Activated CD8-positive, alpha-beta memory T cell treated with anti-CD3 and anti-CD28 coated beads for 24 hours (primary cell): ENCODE measurements at places on chromosomes 16 and 17.

GRCh38 chr16:77299395-77299794 is 100.2 kb downstream of the SYCE1L start:
- no peak for DNase-seq

DNA sequence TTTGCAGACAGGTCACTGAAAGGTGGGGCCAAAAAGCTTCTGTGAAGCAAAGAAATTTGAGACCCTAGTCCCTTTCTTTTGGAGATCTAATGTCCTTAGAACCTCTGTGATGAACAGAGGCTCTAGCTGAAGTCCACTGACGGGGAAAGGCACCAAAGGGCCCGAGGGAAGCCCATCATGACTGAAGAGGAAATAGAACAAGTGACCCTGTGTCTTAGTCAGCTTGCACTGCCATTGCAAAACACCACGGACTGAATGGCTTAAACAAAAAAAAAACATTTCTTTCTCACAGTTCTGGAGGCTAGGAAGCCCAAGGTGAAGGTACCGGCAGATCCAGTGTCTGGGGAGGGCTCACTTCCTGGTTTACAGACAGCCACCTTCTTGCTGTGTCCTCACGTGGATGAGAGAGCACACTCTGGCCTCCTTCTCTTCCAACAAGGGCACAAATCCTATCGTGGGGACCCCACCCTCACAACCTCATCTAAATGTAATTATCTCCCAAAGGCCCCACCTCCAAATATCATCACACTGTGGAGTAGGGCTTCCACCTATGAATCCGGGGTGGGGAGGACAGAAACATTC is 24.3 kb upstream of the ASGR2 start:
- no peak for DNase-seq

DNA sequence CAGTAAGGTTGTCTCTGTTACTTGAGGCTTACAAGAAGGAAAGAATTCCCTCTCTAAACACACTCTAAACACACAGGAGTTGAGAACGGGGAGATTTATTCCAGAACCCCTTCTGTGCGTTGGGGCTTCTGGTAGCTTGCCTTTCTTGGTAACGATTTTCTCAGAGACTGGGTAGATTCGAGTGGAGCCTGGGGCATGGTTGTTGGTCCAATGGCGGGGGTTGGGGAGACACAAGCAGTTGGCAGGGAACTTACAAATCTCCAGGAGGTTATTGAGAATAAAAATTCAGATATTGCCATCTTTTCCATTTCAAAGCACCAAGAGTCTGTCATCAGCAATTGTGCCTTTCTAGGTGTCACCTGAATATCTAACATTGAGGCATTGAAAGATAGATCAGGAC is 251.7 kb downstream of the CDH13 start:
- DNase-seq, result no peak

DNA sequence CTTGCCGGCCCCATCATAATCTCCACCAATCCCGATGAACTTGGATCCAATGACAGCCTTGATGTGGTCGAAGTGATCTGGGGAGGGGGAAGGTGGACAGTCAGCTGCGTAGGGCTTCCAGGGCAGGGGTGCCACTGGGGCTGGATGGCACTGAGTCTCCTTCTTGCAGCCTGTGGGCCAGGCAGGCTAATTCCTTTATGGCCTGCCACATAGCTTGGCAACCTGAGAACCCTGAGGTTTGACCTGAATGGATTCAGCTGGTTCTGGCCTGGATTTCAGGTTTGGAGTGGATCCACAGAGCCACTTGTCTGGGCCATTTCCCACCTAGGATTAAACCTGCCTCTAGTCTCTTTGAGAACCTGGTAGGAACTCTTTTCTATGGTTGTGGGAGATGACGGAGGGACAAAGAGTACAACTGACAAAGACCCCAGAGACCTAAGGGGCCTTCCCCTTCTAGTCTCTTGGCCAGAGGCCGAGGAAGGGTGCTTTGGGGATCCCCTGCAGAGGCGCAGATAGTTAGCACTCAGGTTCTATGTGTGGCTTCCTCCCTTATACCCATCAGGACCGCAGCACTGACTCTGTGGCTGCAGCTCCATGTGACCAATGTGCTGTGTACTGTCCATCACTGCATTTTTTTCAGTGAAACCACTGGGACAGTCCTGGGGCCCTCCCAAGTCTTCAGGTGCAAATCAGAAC is 9.2 kb upstream of the DPEP3 start:
- DNase-seq, result no peak

DNA sequence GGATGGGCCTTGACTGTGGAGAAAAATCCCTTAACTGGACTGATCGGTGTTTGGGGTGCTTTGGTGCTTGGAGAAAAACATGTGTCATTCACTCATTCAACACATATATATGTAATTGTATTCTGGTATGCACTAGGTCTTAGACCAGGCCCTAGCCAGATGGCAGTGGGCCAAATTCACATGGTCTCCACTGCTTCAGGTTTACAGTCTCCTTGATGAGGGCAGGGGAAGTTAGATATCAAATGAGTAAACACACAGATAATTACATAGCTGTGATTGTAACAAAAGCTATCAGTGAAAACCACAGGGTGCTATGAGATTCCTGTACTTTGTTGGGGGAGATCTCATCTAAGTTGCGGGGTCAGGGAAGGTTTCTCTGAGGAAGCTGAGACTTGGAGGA is 78.8 kb downstream of the WWP2 start:
- no peak for DNase-seq

- no peak for DNase-seq
These were observed 2.2 kb upstream of the MPG start for GRCh38 chr16:75580-76501.

- DNase-seq, result no peak
These were observed 12.7 kb upstream of the CD300LD start for GRCh38 chr17:74604761-74605160.
